ENCODE measurements at places on chromosomes 6 and 20. TPM values are rescaled to one million over a fixed set of nuclear protein-coding genes. Genes with fewer than 3 reads are reported as not detected.

- DNase-seq: no peak
Observed at GRCh38 chr6:16670617-16671051, 90.6 kb downstream of the ATXN1 start.

- DNase-seq: peak; percentile 44
Observed at GRCh38 chr20:54123587-54124180, 50.1 kb downstream of the CYP24A1 start.

- DNase-seq: no peak
Observed at GRCh38 chr6:34094474-34095135, 51.3 kb downstream of the GRM4 start.

DNA sequence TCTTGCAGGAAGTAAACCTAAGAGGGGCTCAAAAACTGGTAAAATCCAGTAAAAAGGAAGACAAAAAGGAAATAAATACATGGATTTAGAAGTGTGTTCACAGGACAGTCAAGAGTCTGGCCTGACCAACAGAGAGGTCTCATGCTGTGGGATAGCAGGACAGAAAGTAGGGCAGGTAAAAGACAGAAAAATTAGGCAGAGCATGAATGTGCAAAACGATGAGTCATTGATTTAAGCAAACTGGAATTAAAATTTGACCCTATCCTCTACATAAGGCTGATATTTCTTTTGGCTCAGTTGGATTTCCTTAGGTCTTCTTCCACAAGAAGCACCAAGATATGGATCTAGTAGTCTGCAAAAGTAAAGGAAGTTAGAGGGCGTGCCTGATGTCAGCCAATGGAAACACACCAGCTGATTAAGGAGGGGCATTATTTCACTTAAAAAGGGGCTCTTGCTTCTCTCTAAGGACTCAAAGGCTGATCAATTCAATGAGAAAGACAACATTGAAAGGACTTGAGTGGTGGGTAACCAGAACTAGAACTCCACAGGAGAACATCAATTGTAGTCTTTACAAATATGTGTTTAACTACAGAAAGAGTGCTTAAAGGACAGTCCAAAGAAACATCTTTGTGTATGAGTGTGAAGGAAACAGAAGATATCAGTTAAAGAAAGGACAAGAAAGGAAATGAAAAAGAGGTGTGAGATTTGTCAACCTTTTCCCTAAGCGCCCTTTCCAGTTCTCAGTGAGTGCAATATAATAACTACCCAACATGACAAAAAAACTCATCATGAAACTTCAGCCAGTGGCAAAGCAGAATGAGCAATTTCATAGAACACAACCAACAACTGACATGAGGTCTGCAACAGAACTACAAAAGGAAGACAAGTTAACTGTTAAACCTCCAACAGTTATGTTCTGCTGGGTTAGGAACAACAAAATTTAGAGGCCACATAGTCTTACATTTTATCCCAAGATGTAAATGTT lies 19.4 kb upstream of the MYB start:
- DNase-seq: no peak

DNA sequence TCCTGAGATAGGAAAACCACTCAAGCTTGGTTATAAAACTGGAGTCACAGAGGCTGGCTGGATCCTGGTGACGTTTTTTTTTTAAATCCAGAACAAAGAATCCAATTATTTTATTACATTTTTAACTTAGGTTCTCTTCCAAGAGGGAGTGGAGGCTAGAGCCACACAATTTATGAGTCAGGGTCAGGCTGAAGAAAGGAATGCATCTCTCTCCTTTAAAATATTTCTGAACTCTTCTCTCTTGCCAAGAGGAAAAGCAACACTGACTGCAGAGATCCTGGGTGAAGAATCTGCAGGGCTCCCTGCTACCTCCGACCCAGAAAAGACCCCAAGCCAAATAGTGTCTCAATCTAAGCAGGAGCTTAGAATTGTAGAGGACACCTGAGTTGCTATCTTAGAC lies 88.5 kb upstream of the SSTR4 start:
- DNase-seq: no peak

DNA sequence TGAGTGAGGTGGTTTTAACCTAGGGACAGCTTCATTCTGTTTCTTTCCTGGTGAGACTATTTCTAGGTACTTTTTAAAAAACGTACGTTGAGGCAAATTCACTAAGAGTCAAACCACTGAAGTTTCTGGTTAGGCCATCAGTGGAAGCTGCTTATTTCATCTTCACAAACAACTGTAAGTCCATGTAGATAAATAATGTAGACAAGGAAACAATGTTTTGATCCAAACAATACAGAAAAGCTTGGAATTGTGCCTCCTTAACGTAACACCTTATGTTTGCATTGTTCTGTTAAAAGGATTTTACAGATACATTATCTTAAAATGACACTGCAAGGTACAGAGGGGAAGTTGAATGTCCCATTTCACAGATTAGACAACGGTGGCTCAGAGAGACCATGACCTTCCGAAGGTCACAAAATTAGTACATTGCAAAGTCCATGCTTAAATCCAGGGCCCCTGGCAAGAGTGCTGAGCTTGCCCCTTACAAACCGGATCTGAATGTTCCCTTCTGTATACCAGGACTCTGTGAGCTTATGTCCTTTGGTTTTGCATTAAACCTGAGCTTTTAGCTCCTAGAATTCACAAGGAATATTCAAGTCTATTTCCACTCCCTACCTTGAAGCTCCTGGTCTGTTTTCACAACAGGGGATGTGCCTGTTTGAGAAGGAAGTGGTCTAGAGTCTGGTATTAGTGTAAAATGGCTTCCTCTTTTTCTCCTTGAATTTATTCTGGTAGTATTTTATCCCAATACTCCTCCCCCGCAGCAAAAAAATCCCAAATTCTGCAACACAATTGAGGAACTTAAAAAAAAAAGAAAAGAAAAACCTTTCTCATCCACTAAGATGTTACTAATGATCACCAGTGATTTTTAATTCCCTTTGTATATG lies 28.9 kb upstream of the ZNF217 start:
- peak; percentile 30 for DNase-seq

DNA sequence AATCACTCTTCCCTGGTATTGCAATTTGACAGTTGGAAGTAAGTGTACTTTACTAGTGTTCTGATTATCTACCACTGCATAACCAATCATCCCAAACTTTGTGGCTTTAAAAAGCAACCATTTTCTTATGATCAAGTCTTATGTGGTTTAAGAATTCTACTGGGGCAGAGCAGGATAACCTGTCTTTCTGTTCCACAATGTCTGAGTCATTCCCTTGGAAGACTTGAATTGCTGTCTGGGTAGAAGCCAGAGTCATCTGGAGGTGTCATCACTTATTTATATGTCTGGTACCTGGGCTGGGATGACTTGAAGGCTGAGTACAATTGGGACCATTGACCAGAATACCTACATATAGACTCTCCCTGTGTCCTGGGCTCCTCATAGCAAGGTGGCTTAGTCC lies 644.3 kb downstream of the HDGFL1 start:
- DNase-seq: peak; percentile 57

DNA sequence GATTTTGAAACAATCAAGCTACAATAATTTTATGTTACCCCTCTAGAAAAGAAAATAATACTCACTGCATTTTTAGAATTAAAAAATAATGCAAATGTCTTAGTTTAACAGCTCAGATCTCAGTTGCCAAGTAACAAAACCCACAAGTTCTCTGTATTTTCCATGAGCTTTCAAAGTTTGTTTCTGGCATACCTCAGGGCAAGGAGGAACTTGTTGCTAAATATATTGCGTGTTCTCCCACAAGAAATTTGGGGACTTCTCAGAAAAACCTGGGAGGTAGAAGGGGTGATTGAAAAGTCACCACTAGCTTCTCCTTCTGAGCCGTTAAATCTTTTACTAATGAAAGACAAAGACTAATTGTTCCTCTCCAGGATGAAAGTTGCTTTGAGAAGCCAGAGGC lies 236.8 kb upstream of the MARCKS start:
- DNase-seq: no peak

DNA sequence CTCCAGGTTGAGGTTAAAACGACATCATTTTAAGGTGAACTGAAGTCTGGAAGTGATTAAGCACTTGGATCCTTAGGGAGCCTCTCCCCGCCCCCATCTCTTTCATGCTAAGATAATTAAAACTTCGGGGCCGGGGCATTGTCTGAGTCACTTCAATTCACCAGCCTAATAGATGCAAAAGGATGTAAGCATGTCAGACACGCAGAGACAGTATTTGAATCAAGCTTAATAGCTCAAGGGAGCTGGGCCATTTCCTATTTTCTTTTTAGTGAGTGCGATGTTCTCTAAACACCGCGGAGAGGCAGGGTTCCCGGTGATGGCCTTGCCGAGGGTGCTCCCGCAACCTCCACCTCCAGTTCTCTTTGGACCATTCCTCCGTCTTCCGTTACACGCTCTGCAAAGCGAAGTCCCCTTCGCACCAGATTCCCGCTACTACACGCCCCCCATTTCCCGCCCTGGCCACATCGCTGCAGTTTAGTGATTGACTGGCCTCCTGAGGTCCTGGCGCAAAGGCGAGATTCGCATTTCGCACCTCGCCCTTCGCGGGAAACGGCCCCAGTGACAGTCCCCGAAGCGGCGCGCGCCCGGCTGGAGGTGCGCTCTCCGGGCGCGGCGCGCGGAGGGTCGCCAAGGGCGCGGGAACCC lies 516 bp upstream of the IRF4 start:
- no peak for DNase-seq

DNA sequence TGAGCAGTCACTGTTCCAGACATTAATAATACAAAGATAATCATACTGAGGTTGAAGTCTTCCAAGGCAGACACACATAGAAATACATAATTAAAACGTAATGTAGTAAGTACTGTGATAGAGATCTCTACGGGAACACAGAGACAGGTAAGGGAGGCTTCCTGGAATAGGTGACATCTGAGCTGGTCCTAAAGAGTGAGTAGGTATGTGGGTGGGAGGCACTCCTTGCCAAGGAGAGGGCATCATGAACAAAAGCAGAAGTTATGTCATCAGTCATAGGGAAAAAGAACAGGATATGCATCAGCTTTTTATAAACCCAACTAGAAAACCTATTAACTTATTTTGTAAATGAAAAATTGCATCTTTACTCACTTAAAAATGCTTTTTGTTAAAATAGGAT lies 110.0 kb downstream of the MAP7 start:
- DNase-seq: no peak

DNA sequence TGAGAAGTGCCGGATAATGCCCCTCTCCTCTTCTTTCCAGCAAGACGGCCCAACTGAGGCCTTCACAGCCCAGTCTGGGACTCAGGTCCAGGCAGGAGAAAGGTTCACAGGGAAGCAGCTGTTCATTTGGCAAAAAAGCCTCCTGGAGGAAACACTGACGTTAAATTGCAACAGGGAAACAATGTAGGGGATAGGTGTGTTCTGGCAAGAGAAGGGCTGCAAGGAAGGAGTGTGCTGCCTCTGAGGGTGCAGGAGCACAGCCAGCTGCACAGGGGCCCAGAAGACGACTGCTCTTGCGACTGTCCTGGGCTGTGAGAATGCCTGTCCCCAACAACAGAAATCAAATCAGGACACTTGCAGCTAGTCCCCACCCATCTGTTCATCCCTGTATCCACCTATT lies 70.6 kb upstream of the PMEPA1 start:
- DNase-seq: no peak

- no peak for DNase-seq
Observed at GRCh38 chr6:170117111-170117972, 173.5 kb downstream of the DLL1 start.

DNA sequence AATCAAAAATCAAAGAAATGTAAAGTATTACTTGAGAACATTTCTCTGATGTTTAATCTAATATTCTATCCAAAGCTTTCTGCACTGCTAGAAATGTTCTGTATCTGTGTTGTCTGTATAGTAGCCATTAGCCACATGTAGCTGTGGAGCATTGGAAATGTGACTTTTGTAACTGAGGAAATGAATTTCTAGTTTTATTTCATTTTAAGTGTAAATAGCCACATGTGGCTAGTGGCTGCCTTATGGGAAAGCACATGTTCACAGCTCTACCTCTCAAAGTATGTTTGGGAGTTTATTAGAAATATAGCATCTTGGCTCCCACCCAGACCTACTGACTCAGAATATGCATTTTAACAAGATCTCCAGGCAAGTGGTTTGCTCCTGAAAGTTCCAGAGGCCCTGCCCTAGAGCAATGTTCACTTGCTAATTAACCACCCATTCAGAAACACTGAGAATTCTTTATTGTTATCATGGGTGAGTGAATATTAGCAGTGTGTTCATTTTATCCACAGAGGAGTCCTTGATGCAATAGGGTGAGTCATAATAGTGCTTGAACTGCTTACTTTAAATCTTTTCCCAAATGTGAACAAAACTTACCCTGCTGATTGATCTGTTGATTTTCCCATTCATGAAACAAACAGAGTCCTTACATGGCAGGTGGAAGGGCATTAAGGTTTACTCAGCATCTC lies 282.7 kb downstream of the PLCB1 start:
- no peak for DNase-seq

- no peak for DNase-seq
Observed at GRCh38 chr6:2686515-2686914, 64.2 kb downstream of the MYLK4 start.

DNA sequence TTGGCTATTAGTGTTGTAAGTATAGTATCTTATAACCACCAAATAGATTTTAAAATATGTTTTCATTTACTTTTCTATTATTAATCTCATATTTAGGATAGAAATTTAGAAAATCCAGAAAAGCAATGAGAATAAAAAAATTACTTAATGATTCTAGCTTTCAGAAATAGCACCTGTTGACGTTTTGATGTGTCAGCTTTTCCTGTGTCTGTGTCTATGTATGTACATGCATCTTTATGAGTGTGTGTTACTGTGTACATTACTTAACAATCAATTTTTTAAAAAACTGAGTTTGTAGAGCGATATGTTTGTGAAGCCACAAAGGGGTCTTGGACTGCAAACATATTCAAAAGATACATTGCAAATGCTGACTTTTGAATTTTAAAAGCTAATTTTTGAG lies 526.9 kb downstream of the BCKDHB start:
- DNase-seq: no peak

DNA sequence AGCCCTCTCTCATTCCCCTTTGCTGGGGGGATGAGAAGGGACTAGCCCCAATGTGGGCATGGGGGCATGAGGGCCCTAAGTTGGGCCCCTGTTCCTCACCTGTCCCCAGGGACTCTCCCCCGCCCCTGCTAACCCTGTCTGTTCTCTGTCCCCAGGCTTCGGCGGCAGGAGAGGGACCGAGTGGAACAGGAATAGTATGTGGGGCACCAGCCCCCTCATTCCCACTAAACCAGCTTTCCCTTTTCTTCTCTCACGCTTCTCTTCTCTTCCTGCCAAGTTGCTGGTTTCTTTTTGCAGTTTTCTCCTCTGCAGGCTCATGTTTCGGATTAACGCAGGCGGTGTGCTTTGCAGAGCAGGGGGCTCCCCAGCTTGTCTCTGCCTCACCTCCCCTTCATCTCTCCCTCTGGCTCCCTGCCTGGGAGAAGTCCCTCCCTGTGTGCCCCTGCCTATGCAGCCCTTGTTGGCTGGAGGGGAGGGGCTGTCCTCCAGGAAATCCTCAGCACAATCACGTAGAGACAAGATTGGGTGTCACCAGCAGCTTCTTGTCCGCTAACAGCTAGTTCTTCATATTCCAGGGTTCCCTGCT lies 7.9 kb downstream of the TMEM63B start:
- no peak for DNase-seq

Gene SPDEF
- total RNA-seq: not detected

Gene OLIG3
- not detected for total RNA-seq

Gene EMILIN3
- total RNA-seq: not detected

Gene CRIP3
- 0.78 TPM for total RNA-seq

Gene ANGPT4
- total RNA-seq: not detected

Gene AVP
- not detected for total RNA-seq

Gene C6orf58
- not detected for total RNA-seq
